Activated naive CD4-positive, alpha-beta T cell treated with anti-CD3 and anti-CD28 coated beads for 36 hours (primary cell): ENCODE measurements at places on chromosomes 2 and 18.

- DNase-seq, result no peak
Observed at GRCh38 chr2:110702514-110703380, 24.9 kb upstream of the BUB1 start.

GRCh38 chr18:41263956-41264355 is 691.1 kb upstream of the PIK3C3 start:
- no peak for DNase-seq

DNA sequence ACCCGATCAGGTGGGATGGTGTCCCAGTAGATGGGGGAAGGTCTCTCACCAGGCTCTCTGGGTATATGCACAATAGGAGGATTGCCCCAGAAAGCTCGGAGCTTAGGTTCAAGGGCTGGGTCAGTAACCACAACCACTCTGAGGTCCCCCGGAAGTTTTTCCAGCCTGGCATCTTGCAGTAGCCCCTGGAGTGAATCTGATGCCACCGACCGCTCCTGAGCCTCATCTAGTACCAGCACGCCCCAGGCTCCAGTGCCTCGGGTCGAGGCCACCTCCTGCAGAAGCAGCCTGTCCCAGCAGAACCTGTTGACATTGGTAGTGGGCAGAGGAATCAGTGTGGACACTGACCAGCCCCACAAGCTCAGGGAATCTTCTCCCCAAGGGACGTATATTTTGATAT is 2.0 kb downstream of the DQX1 start:
- no peak for DNase-seq

DNA sequence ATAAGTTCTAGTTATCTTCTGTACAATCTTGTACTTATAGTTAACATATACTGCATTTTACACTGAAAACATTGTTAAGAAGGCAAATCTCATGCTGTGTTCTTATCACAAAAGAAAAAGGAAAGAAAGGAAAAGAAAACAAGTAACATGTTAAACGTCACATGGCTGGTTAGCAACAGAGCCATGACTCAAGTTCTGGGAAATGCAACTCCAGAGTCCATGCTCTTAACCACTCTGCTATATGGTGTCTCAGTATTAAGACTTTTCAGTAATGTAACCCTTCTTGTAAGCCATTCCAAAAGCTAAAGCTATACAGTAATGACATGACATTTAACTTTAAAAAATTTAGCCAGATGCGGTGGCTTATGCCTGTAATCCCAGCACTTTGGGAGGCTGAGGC is 181.4 kb downstream of the BARD1 start:
- DNase-seq, result no peak

DNA sequence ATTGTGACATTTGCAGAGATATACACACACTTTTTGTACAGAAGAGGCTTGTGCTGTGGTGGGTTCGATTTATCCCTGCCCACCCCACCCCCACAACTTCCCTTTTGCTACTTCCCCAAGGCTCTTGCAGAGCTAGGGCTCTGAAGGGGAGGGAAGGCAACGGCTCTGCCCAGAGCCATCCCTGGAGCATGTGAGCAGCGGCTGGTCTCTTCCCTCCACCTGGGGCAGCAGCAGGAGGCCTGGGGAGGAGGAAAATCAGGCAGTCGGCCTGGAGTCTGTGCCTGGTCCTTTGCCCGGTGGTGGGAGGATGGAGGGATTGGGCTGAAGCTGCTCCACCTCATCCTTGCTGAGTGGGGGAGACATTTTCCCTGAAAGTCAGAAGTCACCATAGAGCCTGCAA is 40.0 kb downstream of the STEAP3 start:
- no peak for DNase-seq

DNA sequence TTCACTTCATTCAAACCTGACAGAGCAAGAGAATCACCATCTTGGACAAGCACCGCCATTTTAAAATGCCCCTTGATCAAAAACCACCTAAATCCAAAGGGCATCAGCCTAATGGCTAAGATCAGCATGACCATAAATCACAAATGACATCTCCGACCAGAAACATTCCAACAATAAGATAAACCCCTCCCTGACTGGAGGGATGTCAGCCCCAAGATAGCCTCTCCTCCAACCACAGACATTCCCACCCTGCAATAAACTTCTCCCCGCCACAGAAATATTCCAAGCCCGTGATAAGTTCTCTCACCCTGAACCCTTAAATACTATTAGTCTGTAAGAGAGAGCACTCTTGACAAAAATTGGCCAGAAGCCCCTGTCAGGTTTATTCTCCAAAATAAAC is 21.6 kb upstream of the LYPD1 start:
- no peak for DNase-seq

DNA sequence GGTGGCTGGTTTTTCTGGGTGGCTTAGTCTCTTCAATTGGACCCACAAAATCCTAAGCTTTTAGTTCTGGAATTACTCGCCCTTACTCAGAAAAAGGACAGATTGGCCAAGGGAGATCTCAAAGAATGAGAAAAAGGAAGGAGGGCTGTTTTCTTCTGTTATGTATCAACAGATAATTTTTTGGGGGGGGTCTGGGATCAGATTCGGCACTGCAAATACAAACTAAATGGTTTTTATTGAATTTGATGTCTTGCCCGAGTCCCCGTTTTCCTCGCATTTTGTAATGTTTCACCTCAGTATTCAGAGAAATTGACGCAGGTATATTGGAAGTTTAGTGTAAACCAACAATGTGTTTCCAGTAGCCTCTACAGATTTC is 762 bp downstream of the YIPF4 start:
- DNase-seq, result no peak
